ENCODE measurements at places on chromosomes 2 and 18.

- DNase-seq: no peak
These were observed 1.7 kb downstream of the RMP24 start for GRCh38 chr18:35974181-35974580.

GRCh38 chr18:44537526-44537925 is 143.2 kb upstream of the SETBP1 start:
- peak; percentile 80 for DNase-seq

DNA sequence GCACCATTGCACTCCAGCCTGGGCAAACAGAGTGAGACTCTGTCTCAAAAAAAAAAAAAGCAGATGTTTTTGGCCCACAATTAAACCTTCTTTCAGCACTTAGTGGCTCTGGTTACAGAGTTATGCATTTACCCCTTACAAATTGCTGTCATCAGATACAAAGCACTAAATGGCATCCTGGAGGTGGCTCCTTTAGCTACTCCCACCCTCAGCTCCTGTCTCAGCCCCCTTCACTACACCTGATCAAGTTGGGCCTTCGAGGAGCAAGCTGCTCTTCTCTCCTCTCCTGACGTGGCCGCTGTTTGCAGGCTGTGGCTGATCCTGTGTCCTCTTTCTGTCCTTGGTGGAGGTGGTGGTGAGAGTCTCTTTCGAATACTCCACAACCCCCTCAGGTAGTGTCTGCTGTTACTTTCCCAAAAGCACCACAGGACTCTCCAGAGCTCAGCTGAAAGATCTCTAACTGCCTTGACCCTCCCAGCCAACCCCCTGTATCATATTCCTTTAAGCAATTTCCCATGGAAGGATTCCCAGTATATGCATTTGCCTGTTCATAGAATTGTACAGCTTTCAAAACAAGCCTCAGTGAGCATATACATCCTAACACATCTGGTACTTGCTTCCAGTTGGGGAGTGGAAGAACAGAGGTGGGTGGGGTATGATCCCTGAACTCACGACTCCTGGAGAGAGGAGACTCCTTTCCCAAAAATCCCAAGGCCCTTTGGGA is 285.9 kb downstream of the CLIP4 start:
- no peak for DNase-seq

GRCh38 chr2:207825978-207826377 is 56.3 kb upstream of the FZD5 start:
- DNase-seq: no peak

GRCh38 chr2:19488009-19488691 is 129.7 kb upstream of the OSR1 start:
- DNase-seq: peak; percentile 52

- no peak for DNase-seq
These were observed 46.3 kb downstream of the ATL2 start for GRCh38 chr2:38330754-38331153.

GRCh38 chr2:15818318-15818753 is 122.0 kb upstream of the MYCN start:
- DNase-seq: no peak

DNA sequence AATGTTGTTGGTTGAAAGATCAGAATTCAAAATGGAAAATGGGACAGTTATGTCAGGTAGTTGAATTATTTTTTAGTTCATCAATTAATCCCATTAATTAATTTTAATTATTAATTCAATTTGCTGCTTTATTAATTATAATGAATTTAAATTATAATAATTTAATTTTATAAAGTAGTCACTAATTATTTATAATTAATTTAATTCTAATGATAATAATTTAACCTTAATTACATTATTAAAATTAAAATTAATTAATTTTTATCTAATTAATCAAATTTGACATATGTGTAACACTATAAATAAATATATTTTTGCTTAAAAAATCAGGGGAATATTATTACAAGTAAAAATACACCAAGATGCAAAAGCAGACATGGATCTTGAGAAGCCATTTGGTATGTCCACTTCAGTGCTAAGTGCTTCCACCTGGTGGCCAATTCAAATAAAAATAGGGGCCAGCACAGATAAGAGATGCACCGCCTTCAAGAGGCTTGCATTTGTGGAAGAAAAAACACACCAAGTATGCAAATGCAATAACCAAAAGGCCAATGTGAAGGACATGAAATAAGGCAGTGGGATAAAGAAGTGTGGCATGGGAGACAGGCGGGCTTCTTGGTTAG is 73.2 kb downstream of the MBP start:
- DNase-seq: peak; percentile 7

- no peak for DNase-seq
These were observed 25.0 kb downstream of the PTPN2 start for GRCh38 chr18:12858991-12859390.

DNA sequence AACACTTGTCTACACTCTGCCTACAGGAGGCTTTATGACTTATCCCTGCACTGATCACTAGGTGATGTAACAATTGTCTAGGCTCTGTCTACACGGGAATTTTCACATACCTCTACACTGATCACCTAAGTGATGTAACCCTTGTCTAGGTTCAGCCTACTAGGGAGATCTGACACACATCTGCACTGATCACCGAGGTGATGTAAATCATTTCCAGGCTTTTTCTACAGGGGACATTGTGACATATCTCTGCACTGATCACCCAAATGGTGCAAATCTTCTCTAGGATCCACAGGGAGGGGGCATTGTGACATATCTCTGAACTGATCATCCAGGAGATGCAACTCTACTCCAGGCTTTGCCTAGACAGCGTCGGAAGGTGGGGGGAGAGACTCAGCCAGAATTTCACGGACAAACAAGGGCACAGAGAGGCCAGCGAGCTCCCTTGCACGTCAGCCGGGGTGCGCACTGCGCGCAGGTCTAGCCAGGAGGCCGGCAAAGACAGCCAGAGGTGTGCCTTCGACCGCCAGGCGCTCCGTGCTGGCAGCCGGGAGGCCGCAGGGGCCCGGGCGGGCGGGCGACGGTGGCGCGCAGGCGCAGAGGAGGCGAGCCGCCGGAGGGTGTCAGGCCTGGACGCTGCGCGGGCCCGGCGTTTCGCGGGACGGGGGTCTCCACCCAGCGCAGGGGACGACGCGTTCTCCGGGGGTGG is 46.9 kb upstream of the USP14 start:
- DNase-seq: no peak

DNA sequence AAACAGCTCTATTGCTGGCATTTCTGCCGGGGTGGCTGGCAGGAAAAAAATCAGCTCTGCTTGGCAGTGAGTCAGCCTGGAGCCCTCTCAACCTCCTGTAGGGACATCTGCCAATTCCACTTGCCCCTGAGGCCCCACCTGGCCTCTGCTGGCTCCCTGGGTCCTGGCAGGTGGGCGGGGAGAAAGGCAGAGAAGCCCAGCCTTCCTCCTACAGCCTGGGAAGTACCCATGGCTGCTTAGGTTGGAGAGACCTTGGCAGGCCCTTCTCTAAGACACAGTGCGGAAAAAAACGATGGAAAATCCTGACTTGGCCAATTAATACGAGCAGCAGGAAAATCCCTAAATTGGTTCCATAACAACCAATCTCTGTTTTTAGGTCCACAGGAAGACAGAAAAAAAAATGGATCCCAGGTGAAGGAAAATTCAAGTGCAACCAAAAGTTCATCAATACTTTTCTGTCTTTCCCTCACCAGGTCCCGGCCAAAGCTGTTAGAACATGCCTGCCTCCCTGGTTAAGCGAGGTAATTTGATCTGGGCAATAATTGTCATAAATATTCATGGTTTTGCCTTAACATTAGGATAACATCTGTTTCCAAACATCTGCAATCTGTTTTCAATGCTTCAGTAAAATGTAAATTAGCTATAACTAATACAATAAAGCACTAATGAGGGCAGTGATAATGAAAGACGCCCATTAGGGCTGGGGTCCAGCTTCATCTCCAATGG is 245.9 kb downstream of the TFCP2L1 start:
- DNase-seq: peak; percentile 39

- no peak for DNase-seq
These were observed 75.7 kb downstream of the CHST9 start for GRCh38 chr18:27109451-27109850.

GRCh38 chr2:1736997-1737480 is 7.3 kb downstream of the PXDN start:
- peak; percentile 7 for DNase-seq

DNA sequence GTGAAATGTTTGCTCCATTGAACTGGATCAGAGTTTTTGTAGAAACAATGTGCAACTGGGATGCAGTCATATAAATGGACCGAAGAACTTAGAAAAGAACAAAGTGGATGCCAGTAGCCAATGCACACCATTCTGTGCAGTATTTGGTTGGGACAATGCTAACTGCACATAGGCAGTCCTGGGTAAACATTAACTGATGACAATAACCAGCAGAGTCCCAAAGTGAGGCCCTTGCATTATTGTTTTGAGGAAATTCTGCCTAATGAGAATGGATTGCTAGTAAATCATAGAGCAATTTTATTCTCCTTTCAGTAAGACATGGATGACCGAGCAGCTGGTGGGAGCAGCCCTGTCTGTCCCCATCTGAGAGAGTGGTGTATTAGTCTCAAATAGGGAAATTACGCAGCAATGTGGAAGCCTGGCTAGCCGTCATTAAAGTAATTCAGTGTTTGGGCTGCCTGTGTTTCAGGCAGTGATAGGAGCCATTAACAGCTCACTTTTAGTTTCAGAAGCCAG is 94.9 kb downstream of the KCTD1 start:
- peak; percentile 95 for DNase-seq
